ENCODE measurements at places on chromosomes 16 and 17.

DNA sequence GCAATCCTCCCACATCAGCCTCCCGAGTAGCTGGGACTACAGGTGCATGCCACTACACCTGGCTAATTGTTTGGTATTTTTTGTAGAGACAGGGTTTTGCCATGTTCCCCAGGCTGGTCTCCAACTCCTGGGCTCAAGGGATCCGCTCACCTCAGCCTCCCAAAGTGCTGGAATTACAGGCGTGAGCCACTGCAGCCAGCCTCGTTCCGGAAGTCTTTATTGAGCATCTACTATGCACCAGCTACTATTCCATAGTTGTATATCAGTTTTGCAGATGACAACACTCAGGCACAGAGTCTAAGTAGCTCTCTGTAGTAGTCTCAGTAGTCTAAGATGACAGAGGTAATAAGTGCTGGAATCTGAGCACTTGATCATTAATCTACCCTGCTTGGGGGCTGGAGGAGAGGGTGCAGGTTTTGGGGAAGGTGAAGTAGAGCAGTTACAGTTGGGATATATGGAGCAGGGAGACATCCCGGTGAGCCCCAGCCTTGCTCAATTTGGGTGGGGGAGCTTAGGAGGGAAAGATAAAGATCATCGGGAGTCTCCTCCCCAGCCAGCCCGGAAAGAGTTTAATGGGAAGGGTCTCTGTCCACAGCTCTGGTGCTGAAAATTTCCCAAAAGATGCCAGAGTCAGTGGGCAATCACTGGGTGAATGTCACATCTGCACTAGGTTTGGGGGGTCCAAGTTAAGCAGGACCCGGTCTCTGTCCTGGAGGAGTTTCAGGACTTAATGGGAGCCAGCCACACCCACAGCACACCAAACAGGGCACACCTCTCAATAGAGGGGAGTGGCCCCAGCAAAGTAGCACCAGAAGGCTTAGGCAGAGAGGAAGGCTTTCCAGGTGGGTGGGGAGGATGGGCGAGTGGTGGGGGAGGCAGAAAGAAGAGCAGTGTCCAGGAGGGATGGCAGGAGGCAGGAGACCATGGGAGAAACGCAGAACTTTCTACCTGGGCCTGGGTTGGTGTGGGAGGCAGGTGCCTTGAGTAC is 1.7 kb downstream of the OTOP3 start:
- no peak for DNase-seq

GRCh38 chr16:6728381-6728780 is 604.3 kb upstream of the RBFOX1 start:
- no peak for DNase-seq

DNA sequence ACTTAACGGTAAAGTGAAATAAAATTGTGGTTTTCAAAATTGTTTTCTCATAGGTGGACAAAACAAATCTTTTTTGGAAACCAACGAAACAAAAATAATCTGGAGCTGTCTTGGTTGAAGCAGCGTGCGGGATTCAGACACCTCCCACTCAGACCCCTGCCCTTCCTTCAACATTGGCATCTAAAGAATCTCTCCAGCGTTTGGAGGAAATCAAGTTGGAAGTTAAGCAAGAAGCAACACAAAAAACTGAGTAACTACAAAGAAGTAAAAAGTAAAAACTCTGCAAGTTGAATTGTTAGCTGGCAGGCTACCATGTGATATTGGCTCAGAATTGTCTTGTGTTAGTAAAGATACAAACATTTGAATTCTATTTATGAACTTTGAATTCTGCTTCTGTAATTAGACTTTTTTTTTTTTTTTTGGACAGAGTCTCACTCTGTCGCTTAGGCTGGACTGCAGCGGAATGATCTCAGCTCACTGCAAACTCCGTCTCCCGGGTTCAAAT is 361.0 kb upstream of the PMFBP1 start:
- no peak for DNase-seq

DNA sequence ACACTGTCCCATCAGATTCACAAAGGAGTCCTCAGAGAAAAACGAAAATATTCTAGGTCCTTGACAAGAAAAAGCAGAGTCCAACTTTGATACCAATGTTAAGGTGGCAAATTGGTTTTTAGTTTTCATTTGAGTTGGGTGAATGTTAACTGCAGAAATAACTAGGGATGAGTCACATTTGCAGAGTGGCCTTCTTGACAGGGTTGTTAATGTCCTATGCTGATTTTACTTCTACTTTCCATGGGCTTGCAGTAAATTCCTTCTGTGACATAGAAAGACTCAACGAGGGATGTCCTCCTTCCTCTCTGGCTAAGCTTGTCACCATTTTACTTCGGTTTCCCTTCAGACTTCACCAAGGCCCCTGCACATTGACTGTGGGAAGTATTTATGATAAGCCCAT is 47.2 kb upstream of the ICAM2 start:
- DNase-seq: no peak

- DNase-seq: no peak
These were observed 257.2 kb upstream of the ASIC2 start for GRCh38 chr17:33550261-33550660.

GRCh38 chr16:20137194-20137593 is 63.5 kb upstream of the GPR139 start:
- no peak for DNase-seq

- peak; percentile 24 for DNase-seq
These were observed 4.9 kb downstream of the MLKL start for GRCh38 chr16:74695450-74696422.

DNA sequence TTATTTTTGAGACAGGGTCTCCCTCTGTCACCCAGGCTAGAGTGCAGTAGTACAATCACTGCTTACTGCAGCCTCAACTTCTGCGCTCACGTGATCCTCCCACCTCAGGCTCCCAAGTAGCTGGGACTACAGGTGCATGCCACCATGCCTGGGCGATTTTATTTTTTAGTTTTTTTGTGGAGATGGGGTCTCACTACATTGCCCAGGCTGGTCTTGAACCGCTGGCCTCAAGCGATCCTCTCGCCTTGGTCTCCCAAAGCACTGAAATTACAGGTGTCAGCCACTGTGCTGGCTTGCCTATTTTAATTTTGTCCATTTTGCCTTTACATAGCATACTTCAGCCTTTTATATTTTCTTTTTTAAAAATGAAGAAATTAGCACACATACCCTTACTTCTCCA is 51.2 kb downstream of the TTC19 start:
- DNase-seq: no peak

DNA sequence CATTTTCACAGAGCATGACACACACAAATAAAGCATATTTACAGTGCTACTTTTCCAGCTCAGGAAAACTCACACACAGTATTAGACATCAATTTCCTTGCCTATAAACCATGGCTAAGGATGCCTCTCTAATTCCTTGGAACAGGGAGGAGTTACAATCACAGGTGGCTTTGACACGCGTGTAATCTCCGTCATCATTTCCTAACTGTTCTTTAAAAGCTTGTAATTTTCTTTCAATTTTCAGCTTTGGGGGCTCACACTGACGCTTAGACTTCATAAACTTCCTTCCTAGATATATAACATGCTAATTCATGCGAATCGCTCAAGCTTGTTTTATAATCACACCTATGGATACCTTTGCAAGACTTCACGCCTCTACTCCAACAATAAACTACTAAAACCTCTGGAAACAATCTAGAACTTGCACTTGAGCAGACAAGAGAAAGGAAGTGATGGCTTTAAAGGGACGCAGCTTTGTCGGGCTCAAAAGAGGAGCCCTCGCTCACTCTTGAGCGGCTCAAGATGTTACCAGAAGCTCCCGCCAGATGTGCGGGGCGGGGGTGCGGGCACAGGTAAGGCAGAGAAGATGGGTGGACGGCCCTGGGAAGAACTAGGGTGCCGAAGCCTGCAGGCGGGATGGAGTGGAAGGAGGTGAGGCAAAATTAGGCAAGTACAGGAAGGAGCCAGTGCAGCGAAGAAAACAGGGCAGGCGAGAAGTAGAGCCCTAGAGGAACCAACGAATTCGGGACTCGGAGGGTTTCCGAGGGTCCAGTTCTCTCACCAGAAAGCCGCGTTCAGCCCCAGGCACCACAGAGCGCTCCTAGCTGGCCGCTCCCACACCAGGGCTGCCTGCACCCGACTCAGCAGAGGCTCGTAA is 631 bp downstream of the RETREG3 start:
- no peak for DNase-seq
